ENCODE measurements at places on chromosomes 12 and 14.

- no peak for DNase-seq
Observed at GRCh38 chr12:94421868-94422740, 37.6 kb downstream of the CEP83 start.

GRCh38 chr12:53703756-53704155, 23.5 kb downstream of the CALCOCO1 start:
- DNase-seq: no peak

DNA sequence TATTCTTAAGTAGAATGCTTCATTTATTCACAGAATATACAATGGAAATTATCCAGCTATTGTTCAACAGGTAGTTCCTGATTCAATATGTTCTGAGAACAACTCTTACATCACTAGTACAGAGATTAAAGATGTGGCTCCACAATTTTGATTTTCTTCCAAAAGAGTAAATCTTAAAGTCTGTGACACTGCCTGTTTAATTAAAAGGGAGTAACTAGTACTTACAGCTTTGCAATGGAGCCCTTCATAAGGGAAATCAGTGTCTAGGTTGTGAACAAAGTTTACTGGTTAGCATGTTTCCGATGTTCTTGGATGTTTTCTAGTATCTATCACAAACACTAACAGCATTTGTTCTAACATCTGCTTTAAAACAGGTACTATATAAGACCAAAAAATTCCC, 30.8 kb downstream of the MIA2 start:
- DNase-seq: no peak

DNA sequence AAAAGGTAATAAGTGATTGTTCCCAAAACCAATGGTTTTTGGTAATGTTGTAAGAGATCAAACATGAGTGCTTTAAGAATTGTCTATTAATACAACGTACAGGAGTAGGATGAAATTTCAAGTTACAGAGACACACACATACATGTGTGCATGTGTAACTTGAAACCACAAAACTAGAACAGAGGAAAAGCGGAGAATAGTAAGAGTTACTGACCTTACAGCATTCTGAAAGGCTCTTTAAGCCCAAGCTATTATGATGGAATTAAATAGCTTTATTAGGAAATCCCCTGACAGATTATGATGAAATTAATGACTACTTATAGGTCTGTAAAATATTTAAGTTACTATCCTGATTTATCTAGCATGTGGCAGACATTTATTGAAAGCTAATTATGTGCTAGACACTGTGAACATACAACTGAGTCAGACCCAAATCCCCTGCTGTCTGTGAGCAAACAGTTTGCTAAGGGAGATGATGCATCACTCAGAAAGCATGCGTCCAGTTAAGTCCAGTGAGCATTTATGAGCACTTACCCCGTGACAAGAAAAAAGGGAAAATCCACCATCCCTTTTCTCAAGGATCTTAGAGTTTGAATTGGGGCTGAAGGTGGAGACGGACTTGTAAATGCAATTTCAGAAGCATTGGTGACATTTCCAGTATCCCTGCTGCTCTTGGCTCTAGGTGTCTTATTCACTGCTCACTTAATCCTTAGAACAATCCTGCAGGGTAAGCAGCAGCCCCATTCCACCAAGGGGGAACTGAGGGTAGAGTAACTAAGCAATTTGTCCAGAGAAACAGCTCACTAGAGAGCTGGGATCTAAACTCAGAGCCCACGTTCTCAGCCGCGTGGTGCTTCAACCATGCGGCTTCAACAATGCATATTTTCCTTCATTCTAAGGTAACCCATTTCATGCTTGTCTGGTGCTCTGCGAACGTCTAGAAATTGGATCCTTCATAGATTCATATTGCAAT, 117.4 kb downstream of the EML1 start:
- DNase-seq: no peak

DNA sequence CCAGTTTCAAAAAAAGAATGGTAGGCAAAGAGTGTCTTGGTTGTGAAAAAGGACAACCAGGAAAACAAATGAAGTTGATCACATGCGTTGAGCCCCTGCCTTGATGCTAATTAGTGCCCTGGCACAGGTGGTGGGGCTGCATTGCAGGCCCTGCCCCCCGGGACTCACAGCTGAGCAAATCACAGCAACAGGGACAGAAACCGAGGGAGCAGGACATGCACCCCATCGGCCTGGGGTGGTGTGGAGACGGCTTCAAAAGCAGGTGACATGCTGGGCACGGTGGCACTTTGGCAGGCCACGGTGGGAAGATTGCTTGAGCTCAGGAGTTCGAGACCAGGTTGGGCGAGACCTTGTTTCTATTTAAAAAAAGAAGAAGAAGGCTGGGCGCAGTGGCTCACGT, 1.1 kb upstream of the PAPLN start:
- no peak for DNase-seq

- no peak for DNase-seq
Observed at GRCh38 chr12:59158681-59159080, 238.4 kb upstream of the LRIG3 start.

GRCh38 chr12:121964813-121965643, 46.6 kb downstream of the CFAP251 start:
- DNase-seq: no peak

GRCh38 chr14:27929797-27930347, 836.7 kb upstream of the FOXG1 start:
- no peak for DNase-seq

DNA sequence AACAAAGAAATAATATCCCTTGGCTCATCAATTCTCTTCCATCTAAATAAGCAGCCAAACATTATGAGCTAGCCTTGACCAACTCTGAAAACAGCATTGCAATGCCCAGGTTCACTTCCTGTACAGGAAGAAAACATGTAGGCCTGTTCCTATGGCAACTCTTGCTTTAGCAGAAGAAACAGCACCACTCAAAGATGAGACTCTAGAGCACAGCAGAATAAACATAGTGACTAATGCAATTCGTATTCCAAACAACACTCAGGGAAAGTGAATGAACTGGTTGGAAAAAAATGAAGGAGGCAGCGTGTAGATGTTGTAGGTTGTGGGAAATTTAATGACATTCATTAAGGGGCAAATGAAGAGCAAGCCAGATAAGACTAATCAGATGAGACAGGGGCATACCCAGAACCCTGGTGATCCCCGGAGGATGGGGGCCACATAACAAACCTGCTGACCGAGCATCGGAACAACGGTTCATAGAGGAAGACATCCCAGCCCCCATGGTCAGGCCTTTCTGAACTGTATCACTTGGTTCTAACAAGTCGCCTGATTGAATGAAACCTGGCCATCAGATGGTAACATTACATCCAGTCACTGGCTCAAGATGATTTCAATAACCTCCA, 9.0 kb downstream of the ARHGDIB start:
- DNase-seq: peak; percentile 79

- no peak for DNase-seq
Observed at GRCh38 chr12:111308473-111308872, 60.4 kb downstream of the PHETA1 start.

DNA sequence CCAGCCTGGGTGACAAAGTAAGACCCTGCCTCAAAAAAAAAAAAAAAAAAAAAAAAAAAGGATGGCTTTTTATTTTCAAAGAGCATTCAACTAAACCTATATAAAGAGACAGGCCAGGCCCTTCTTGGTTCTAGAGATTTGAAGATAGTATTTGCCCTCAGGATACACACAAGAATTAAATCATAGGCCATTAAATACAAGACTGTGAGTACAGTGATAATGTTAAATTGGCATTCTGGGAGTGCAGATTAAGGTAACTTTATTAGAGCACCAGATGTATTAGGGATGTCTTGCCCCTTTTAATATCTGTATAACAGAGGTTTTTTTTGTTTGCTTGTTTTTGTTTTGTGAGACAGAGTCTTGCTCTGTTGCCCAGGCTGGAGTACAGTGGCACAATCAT, 61.3 kb downstream of the ATF7IP start:
- no peak for DNase-seq

GRCh38 chr12:89259821-89260220, 92.5 kb downstream of the DUSP6 start:
- DNase-seq: no peak

DNA sequence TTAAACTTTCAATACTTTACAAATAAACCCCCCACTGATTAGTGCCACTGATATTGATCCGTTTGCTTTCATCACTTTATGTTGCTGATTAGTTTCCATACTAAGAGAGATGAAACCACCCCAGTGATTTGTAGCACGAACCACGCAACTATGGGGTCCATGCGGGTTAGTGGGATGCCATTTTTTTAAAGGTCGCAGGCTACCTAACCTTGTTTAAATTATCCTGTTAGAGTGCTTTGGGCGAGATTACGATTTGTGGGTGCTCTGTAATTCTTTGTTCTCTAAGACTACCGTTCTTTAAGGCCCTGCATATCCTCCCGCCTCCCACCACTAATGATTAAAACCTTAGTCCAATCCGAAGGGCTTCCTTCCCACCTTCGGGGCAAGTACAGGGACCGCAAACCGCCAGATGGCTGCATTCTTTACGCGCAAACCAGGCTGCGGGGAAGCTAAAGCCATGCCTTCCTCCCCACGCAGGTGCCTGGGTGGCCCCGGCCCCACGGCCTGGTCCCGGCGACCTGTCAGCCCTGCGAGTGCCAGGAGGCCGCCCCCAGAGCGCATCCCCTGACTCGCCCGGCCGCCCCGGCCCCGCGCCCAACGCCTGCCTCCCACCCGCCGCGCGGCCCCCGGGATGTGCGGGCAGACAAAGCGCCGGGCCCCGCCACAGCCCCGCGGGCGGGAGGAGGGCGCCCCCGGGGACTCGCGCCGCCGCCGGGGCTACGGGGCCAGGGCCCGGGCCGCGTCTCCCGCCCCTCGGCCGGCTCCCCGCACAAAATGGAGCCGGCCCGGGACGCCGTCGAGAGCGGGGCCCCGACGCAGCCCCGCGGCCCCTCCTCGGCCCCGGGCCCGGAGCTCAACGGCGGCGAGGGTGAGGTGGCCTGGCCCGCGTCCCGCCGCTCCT, 759 bp downstream of the NFYB start:
- peak; percentile 5 for DNase-seq

DNA sequence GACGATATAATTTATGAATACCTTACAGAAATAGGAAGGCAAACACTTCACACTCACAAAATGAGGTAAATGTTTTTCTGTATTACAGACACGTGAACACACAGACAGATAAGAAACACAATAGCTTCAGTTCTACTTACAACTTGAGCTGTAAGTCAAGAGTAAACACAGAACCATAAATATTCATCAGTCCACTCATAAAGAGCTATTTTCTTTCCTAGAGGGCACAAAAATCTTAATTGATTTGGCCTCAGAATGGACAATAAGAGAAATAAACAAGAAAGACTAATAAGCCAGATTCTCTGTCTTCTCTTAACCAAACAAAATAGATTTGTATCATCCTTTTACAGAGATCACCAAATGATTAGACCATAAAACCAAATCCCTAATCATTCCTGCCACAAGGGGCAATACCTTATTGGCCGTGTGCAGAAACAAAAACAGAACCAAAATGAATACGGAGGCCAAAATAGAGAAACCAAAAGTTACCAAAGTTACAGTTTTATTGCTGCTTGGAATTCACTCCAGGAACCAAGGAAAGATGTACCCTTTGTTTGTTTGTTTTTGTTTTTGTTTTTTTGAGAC, 38.1 kb upstream of the GARIN2 start:
- no peak for DNase-seq

DNA sequence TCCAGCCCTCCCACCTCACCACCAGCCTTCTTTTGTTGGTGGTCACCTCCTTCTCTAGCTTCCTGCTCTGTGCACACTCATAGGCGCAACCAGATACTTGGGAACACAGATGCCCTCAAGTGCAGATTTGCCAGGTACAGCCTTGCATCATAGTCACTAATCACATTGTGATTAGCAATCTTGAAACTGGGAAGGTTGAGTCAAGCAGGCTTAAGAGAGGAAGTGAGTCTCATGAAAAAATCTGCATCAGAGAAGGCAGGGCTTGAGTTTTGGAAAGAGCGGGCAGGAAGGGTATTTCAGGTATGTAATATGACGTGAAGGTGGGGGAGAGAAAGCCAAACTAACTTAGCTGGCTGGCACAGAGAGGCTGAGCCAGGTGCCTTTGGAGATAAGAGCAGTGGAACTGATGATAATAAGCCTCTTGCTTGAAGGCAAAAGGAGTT, 2.7 kb upstream of the RABGGTA start:
- peak; percentile 76 for DNase-seq

GRCh38 chr12:123533672-123534643, at the start of gene RILPL1:
Gene RILPL1 (minus strand): TSS chr12:123533719. CDS start chr12:123533482, 237 bp downstream.
- peak; percentile 33 for DNase-seq

DNA sequence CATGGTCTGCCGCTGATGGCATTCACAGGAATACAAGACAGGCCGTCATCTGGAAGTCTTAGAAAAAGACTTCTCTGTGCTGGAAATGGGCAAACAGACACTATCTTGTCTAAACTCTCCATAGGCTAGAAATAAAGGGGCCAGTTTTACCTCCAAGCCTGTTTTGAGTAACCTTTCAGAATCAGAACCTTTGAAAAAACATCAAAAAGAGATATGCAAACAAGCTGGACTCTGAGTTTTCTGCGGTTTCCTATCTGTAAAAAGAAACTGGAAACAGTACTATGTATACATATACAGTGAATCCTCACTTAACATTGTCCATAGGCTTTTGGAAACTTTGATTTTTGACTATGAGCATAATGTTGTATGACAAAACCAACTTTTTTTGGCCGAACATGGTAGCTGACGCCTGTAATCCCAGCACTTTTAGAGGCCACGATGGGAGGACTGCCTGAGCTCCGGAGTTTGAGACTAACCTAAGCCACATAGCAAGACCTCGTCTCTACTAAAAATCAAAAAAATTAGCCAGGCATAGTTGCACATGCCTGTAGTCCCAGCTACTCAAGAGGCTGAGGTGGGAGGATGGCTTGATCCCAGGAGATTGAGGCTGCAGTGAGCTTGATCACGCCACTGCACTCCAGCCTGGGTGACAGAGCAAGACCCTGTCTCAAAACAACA, 92.9 kb upstream of the MAX start:
- no peak for DNase-seq

DNA sequence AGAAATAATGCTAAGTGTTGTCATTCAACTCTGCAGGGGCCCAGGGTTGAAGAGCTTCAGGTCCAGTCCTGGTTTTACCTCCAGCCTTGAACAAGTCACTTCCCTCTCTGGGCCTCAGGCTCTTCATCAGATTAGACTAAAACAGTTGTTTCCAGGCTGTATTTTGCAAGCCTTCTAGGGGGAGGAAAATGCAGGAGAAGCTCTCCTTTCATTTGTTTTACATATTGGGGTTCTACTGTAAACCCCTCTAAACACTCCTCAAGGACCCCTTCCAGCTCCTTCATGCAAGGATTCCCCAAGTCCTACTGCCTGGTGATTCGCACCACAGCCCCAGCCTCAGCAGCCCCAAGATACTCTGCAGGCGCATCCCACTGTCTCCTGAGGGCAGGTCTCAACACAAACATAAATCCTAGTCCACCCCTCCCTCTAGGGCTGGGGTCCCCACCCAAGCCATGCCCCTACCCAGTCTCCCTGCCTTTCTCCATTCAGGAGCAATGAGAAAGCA, 2.7 kb downstream of the SDR9C7 start:
- DNase-seq: peak; percentile 71

DNA sequence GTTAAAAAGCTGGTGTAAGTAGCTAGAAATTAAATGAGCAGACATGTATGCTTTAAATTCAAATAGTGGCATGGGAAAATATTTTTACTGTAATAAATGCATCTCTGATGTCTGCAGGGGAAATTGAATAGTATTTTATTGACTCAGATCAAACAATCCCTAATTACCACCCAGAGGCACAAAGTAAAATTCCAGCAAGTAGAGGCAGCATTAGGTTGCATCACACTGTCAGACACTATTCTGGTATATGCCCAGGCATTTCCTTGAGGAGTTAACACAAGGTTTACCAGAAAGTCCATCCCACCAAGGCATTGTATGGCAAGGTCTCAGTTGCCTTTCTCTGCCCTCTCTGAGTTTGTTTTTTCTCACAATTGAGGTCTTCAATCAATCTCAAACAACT, 201.6 kb upstream of the KITLG start:
- DNase-seq: no peak

All from CD14-positive monocyte (primary cell).